Smooth muscle cell of the coronary artery (primary cell): ENCODE measurements at places on chromosomes 3 and 15. TPM values are rescaled to one million over a fixed set of nuclear protein-coding genes. Genes with fewer than 3 reads are reported as not detected.

Gene RAD18
- 3.4 and 13.5 TPM in 2 replicates for total RNA-seq

Gene HRG
- total RNA-seq, result not detected in 2 replicates

Gene ETV5
- total RNA-seq, result 11.0 and 24.7 TPM in 2 replicates

Gene CPN2
- not detected in 2 replicates for total RNA-seq

Gene PLSCR4
- total RNA-seq, result 37.4 and 52.2 TPM in 2 replicates

Gene PARP3
- 14.6 and 26.6 TPM in 2 replicates for total RNA-seq

Gene CHRNA5
- total RNA-seq, result 0.12 and 0.53 TPM in 2 replicates

Gene CCNDBP1
- total RNA-seq, result 40.1 and 72.2 TPM in 2 replicates

Gene NOX5
- total RNA-seq, result 0.08 and 0.12 TPM in 2 replicates
